Mammary epithelial cell (primary cell): ENCODE measurements at places on chromosomes 3 and 15.
A peak's percentile ranks its signal among the peaks of the same experiment; 100 is the strongest.

DNA sequence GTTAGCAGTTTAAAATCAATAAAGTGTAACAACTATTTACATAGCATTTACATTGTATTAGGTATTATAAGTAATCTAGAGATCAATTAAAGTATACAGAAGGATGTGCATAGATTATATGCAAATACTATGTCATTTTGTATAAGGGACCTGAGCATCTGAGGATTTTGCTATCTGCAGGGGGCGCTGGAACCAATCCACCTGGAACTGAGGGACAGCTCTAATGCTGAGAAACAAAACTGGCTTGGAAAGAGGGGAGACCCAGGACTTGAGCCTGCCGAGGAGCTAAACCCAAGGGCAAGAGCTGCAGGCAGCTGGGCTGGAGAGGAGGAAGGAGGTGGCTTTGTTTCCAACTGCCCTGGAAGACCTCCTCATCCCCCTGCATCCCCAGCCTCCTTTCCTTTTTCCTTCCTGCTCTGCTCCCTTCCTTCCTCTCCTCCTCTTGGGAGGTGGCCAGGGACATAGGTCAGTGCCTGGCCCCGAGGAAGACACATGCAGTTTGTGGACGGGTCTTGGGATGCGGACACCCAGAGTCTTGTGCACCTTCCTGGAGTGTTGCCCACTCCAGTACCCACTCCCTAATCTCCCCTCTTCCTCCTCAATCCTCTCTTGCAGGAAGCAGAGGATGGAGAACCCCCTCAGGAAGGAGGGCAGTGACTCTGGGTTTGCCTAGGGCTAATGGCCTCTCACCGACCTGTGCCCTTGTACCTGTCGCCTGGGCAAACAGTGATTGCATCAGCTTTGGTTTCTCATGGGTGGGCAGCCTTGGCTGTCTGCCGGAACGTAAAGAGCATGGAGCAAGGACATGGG is 825 bp upstream of the RTP3 start:
- DNase-seq, result no peak

- no peak for DNase-seq
These were observed 48.5 kb downstream of the FMN1 start for GRCh38 chr15:33146051-33146450.

GRCh38 chr3:171526146-171526545 is 65.9 kb upstream of the TNIK start:
- no peak for DNase-seq

- DNase-seq, result peak; percentile 75
These were observed 6.3 kb downstream of the VILL start for GRCh38 chr3:37996785-37997301.

- DNase-seq, result peak; percentile 36
These were observed 29.8 kb upstream of the SENP5 start for GRCh38 chr3:196837819-196838420.

- no peak for DNase-seq
These were observed 29.3 kb upstream of the MYO1E start for GRCh38 chr15:59401824-59402569.

DNA sequence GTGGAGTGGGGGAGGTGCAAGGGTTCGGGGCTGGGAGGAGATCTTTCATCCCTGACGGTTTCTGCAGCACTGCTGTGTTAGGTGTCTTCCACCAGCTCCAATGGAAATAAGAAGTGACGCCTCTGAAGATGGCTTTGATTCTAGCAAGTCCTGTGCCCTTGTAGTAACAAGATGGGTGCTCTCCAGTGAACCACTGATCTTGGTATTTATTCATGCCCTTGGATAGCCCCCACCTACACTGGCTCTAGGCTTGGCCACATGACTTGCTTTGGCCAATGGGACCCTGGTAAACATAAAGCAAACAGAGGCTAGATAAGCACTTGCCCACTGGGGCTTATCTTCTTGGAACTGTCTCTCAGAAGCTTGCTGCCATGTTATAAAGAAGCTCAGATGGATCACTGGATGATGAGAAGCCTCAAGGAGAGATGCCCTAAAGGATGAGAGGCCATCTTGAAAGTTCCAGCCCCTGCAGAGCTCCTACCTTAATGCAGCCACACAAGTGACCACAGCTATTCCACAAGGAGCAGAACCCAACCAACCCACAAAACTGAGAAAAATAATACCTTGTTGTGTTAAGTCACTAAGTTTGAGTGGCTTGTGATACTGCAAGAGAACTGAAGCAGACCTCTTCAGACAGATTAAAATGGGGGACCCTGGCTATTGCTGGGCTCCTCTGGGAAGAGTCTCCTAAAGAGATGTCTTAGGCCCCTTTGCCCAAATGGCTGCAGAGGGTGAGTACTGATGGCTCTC is 137.9 kb downstream of the PDCD6IP start:
- DNase-seq, result no peak

DNA sequence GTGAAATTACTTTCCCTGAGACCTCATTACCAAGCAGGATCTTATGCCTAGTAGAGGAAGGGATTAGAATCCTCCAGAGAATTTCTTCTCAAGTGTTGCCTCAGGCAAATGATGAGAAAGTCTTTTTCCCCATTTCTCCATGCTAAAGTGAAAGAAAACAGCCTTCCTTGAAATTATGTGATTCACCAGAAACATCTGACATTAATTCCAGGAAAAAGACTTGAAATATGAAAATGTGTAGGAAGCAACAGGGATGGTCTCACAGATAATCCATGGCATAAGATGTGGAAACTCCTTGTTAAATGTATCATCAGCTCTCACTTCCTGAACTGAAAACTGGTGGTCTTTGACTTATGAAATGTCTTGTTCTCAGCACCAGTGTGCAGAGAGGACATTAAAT is 17.9 kb upstream of the ABI3BP start:
- DNase-seq, result no peak
